NCI-H1417 treated with DMSO at 0.1 percent for 48 hours (cell line): ENCODE measurements at places on chromosomes 4 and X.

DNA sequence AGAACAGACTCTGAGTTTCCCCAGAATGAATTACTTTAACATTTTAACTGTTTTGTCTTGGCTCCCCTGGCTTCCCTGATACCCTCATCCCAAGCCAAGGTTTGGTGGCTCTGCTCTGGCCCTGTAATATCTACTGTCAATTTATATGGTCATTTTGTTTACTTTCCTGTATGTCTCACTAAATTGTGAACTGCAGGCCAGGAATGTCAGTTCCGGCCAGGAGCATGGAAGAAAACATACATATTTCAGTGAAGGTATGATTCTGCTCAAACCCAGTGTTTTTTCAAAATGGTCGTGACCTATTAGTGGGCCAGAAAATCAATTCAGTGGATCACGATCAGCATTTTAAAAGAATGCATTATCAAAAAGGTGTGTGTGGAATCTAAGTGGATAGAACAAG is 1.2 kb downstream of the RPGR start:
- DNase-seq: no peak

GRCh38 chrX:85359051-85359450 is 20.4 kb downstream of the POF1B start:
- DNase-seq: no peak

DNA sequence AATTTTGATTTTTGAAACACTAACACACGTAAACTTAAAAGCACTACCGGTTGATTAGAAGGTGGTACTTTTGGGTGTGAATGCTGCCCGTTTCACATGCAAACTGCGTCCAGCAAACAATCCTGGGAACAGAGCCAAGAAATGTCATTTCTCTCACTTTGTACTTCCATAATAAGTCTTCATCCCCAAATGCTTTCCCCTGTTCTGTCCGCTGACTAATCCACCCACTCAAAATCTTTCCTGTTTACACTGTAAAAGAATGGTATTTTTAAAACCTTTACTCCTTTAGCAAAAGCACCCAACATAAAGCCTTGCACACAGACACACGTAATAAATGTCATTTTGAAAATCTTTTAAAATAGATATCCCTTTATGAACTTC is 39.1 kb upstream of the PDLIM5 start:
- DNase-seq: no peak

DNA sequence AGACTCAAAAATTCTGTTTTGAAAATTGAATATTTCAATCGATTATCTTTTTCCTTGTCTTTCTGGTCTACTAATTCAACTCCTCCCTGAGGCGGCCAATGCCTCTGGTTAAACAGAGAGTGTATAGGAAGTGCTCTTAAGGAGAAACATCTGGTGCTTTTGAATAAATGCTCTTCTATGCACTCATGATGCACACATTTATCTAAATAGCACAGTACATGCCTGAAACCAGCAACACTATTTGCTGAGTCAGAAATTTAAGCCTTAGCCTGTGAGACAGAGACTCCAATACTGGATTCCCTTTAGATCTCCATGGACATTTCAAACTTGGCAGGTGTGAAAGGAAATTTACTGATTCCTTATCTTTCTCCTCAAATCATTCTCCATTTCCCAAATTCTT is 118.6 kb downstream of the SLIT2 start:
- no peak for DNase-seq

GRCh38 chr4:114310296-114310925 is 288.2 kb upstream of the UGT8 start:
- DNase-seq: no peak

DNA sequence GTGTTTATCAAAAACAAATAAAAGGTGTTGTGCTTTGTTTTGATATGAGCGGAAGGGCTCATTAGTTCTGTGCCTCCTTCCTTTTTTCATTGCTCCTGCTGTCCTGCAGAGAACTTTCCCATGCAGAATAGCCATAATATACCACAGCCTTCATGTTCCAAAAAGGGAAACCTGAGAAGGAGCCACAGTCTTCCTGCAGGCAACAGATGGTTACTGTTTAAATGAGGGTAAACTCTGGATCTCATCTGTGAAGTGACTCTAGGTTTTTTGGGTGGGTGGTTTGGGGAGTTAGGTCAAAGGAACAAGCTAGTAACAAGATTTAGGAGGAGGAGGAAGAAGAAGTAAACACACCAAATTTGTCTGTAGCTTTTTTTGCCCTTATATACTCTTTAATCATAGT is 131.8 kb downstream of the BMPR1B start:
- DNase-seq: no peak
